ENCODE measurements at places on chromosomes 2 and 18.

DNA sequence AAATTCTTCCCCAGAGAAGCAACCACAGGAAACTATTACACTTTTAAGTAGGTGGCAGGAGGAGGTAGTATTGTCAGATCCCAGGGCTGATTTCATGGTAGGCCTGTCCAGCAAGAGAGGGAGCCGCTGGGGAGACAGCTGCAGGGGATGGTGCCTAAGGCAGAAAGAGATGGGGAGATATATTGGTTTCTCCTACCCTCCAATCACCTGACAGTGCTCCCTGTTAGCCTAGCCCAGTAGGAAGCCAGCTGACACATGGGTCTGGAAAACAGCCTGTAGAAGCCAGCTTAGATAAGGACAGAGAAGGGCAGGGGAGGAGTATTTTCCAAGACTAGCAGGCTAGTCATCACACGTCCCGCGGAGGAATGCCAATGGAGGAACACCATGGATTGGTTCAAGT, 8.2 kb upstream of the SPOPL start:
- DNase-seq: no peak

GRCh38 chr2:239460780-239461179, 60.0 kb upstream of the HDAC4 start:
- no peak for DNase-seq

- no peak for DNase-seq
These were observed 56.3 kb upstream of the MYO3B start for GRCh38 chr2:170121689-170122088.

DNA sequence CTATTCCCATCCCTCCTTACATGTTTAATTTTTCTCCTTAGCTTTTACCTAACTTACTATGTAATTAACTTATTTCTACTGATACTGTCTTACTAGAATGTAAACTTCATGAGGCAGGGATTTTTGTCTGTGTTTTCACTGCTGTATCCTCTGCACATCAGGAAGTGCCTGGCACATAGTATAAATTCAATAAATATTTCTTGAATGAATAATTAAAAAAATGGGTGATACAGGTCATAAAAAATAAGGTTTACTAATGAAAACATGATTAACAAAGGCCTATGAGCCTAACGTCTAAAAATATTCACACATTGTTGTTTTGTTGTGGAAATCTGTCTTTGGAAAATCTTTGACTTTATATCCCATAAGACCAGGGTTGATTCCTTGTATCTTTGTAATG, 4.5 kb downstream of the RBKS start:
- no peak for DNase-seq

GRCh38 chr2:99971326-99971900, 171.0 kb downstream of the AFF3 start:
- DNase-seq: no peak

DNA sequence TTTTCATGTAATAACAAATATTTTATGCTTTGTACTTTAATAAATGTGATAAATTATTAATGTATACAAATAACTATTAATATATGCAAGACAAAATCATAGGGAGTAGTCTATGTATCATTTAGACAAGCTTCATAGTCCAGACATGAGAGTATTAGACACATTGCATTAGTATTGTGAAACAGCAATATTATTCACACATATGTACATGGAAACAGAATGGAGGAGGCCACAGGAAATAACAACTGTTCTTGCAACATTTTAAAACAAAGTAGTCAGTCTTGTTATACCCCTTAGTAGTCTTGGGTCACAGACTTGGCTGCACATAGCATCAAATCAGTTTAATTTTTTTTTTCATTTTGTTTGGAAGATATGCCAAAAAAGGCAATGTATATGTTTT, 15.8 kb downstream of the DSC1 start:
- no peak for DNase-seq

GRCh38 chr2:198054299-198054698, 249.9 kb downstream of the PLCL1 start:
- peak; percentile 41 for DNase-seq

DNA sequence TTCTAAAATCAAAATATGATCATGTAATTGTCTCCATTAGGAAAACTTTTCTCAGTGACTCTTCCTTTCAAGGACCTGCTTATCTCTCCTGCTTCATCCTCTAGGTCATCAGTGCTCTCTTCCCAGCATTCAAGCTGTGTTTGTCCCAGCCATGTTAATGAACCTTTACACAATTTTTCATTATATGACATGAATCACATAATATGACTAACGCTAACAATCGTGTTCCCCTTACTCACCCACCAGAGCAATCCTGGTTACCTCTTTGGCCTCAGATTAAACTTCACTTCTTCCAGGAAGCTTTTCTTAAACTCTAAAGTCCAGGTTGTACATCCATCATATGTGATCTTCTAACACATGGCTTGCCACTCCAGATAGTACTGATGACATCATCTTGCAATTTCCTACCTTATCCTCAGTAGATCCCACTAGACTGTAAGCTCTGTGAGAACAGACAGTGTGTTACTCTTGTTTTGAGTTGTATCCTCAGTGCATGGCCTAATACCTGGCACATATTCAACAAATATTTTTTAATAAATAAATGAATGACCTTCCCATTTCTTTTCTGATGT, 882.9 kb upstream of the ZEB2 start:
- no peak for DNase-seq

GRCh38 chr2:141611-142010, 95.3 kb upstream of the FAM110C start:
- no peak for DNase-seq

DNA sequence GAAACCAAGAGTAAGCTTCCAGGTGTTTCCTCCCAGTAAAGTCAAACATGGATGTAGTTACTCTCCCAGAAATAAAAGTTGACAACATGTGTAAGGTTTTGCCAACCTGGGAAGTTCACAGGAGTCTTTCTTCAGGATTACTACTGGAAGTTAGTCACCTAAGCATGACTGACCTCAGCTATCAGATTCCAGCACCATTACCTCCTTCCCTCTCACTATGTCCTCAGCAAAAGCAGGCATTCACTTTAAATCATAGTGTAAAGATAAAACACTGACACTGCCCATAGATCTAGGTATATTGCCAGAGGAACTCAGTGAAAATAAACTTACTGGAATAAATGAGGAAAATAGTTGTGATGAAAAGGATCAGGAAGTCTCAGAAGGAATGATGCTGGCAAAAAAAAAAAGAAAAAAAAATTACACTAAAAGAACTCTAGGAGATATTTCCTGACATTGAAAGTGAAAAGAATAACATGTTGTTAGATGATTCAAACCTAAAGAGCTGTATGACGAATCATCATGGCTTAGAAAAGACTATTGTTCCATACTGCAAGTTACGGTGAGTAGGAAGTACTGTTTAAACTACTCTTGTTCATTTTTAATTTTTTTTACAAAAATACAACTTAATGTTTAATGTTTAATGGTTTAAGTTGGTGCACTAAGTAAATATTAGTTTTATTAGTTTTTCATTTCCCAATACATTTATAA, 484.5 kb upstream of the ZNF804A start:
- no peak for DNase-seq

GRCh38 chr18:28560331-28560730, 383.4 kb upstream of the CDH2 start:
- no peak for DNase-seq

DNA sequence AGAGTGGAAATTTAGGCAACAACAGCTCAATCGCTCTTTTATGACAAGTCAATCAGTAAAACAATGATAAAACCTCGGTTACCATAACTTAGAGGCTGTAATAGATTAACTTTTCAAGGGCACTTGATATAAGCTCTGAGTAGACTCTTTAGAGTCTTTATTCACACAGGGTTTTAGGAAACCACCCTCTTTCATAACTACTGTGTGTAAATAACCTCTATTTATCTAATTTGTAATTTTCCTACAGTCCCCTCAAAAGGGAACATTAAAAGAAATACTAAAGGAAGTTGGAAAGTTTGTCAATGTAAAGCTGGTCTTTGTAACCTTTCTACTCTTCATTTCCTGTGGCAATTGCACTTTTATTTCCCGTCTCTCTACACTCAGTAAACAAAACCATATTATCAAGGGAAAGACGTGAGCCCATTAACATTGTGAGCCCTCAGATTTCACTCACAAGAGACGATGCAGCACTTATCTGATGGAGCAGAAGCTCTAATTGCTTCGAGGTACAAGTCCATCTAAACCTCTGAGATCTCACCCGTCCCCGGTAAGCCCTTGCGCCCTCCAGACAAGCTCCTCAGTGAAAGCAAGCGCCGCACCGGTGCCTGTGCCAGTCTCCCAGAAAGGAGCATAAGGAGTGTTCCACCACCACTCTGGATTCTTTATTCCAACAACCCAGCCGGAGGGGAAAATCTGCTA, 1.1 kb upstream of the HOXD1 start:
- DNase-seq: no peak

DNA sequence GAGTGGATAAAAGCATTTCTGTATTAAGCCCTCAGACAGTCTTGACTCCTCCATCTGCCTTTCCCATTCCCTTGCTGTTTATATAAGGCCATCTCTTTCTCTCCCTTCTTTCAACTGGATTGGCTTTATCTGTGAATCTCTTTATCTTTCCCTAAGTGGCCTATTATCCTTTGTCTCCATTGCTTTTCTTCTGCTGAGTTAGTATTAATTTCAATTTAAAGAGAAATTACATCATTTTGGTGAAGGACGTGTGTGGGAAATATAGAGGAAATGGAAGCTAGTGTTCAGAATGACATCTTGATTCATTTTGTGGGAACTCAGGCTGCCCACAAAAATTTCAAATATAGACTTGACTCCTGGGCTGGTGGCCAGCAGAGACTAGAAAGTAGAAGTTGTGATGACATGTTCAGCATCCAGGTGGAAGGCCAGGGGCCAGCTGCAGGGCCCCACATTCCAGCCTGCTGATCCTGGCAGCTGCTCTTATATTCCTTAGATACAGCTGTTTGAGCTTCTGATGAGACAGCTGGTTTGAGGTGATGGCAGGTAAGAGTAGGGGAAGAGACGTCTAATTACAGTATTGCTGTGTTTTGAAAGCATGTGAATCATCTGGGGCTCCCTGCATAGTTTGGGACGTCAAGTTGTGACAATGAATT, 52.3 kb downstream of the DIS3L2 start:
- DNase-seq: no peak

All from activated CD4-positive, alpha-beta T cell treated with anti-CD3 and anti-CD28 coated beads, Interleukin-2, amount 50 U/mL, for 1 hour (primary cell).